Bladder microvascular endothelial cell (primary cell): ENCODE measurements at places on chromosomes 1 and 21. TPM values are rescaled to one million over a fixed set of nuclear protein-coding genes. Genes with fewer than 3 reads are reported as not detected.

Gene GSTM1
- not detected in 2 replicates for total RNA-seq

Gene SPRTN
- 14.1 and 22.3 TPM in 2 replicates for total RNA-seq

Gene SPRR2A
- total RNA-seq = not detected in 2 replicates

Gene POFUT2
- total RNA-seq = 9.9 and 30.8 TPM in 2 replicates

Gene C1QC
- not detected in 2 replicates for total RNA-seq

Gene RXFP4
- total RNA-seq = 0.06 and 0.16 TPM in 2 replicates

Gene FRRS1
- 3.5 and 7.3 TPM in 2 replicates for total RNA-seq

Gene BRINP3
- not detected in 2 replicates for total RNA-seq

Gene RGS7
- 0.69 TPM in 1 of 2 replicates, not detected in the other for total RNA-seq

Gene VASH2
- total RNA-seq = 0.31 TPM in 1 of 2 replicates, not detected in the other

Gene CLCA2
- total RNA-seq = under 0.01 TPM in 1 of 2 replicates, not detected in the other

Gene TMEM61
- total RNA-seq = 0.06 TPM in 1 of 2 replicates, not detected in the other

Gene MEGF6
- total RNA-seq = 30.8 and 274 TPM in 2 replicates

Gene NPHS2
- not detected in 2 replicates for total RNA-seq

Gene RTCA
- total RNA-seq = 33.8 and 39.9 TPM in 2 replicates

Gene NUDT17
- total RNA-seq = 2.3 and 2.5 TPM in 2 replicates

Gene OR2L2
- total RNA-seq = not detected in 2 replicates

Gene AADACL4
- total RNA-seq = not detected in 2 replicates
